ENCODE measurements at places on chromosomes 16 and 17. TPM values are rescaled to one million over a fixed set of nuclear protein-coding genes. Genes with fewer than 3 reads are reported as not detected.

- DNase-seq: peak; percentile 98
These were observed 6.6 kb upstream of the SMARCD2 start for GRCh38 chr17:63848834-63849689.

- no peak for DNase-seq
These were observed 2.2 kb downstream of the LDHD start for GRCh38 chr16:75114179-75114945.

CACNG3 gene
- total RNA-seq: not detected

- no peak for DNase-seq
These were observed 560 bp downstream of the TELO2 start for GRCh38 chr16:1493746-1494094.

DNA sequence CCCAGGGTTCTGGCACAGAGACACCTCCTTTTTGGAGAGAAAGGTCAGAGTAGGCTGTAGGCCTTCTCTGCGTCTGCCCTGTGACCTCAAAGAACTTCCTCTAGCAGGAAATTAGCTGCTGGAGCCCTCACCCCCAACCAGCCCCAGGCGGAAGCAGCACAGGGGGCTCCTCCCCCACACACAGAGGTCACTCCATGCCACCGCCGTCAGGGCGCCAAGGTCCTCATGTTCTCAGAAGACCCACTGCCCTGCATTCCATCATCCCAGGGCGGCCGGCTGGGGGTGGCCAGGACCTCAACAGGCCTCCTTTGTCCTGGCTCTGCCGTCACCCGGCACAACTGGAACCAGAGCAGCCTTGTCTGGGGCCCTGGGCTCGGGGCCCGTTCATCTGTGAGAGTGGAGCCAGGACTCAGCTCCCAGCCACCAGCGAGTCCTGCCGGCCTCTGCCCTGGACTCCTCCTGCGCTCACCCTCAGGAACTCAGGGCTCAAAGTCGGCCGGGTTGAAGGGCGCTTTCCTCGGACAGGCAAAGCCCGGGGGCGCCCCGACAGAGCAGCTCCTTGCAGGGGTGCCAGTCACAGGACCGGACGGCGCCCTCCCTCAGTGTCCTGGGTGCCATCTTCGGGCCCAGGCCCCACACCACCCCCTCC, 1.2 kb downstream of the TMC6 start:
- no peak for DNase-seq

DNA sequence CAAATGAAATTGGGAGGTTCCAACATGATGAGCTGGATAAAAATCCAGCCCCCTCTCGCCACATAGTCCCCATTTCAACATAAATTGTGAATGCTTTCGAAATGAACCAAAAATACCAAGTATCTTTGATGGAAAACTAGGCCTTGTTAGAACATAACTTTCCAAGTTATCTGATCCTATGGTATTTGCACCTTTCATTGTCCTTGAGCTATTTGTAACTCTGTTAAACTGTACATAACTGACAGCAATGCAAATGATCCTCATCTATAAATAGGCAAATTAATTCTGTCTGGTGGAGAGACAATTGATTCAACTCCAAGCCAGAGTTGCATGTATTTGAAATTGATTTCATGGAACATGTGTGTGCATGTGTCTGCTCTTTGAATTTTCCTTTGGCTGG, 18.2 kb downstream of the CMTM4 start:
- DNase-seq: no peak

All from mesenteric fat pad (tissue), 1 donor.